ENCODE measurements at places on chromosomes 6 and 20.

DNA sequence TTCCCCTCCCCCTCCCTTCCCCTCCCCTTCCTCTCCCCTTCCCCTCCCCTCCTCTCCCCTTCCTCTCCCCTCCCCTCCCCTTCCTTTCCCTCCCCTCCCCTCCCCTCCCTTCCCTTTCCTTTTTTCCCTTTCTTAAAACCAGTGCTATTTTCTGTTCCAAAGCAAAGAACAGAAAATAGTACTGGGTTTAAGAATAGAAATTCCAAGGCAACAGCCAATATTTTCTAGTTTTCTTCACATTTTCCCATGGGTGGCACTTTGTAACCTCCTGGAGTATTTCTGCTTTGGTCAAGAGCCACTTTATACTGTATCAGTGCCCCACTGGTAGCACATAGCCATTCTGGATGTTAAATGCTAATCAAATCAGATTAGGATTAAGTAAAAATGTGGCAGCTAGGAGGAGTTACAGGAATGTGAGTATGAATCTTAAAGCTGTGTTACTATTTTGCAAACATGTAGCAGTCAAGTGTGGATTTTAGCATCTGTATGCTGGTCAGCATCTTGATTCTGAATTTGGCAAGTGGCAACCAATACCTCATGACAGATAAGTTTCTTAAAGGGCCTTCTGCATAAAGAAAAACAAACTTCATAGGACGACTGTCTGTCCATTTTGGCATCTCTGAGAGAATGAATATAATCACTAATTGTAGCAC is 126.4 kb downstream of the CEP57L1 start:
- no peak for DNase-seq

- DNase-seq, result no peak
These were observed 176.2 kb upstream of the SASH1 start for GRCh38 chr6:148166339-148166968.

- no peak for DNase-seq
These were observed 243.6 kb downstream of the TFAP2B start for GRCh38 chr6:51062166-51062722.

GRCh38 chr20:16100111-16100510 is 473.1 kb downstream of the KIF16B start:
- DNase-seq, result no peak

- DNase-seq, result no peak
These were observed 263.1 kb upstream of the ZFP64 start for GRCh38 chr20:52454660-52455059.

GRCh38 chr20:10927011-10927583 is 253.3 kb upstream of the JAG1 start:
- DNase-seq, result no peak

DNA sequence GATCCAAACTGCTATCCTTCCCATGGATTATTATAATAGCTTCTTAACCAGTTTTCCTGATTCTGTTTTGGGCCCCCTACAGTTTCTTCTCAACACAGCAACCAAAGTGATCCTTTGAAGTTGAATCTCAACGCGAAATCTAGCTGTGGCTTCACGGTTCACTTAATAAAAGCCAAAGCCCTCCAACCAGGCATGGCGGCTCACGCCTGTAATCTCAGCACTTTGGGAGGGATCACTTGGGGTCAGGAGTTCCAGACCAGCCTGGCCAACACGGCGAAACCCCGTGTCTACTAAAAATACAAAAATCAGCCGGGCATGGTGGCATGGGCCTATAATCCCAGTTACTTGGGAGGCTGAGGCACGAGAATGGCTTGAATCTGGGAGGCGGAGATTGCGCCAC is 3.3 kb downstream of the RMND1 start:
- DNase-seq, result no peak

DNA sequence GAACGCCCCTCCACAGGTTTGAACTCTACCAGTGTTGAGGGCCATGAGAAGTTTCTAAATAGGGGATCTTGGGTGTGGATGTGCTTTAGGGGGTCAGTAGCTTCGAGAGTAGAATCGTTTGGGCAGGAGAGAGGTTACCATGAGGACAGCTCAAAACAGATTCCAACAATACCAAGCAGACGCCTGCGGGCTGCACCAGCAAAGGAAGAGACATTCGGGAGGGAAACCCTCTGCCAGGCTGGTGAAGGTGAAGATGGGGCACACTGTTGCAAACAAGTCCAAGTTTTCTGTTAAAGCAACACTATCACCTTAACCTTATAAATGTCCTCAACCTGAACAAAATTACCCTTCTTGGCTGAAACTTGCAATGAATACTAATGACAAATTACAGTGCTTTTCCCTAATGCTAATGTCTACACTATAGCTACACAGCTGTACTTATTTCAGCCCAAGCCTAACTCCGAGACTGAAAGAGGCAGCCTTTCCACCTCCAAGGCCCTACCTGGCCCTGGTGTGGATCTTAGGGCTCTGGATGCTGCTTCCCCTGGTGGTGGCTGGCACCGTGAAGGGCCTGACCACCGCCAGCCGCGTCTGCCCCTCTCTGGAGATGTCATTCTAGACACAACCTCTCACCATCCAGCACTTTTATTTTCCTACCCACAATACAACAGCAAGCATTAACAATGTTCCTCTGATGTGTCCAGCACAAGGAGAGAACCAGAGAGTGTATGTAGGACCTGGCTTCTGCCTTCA is 80.1 kb downstream of the DLL1 start:
- peak; percentile 71 for DNase-seq

All from mesenteric fat pad (tissue), 1 donor.